ENCODE measurements at places on chromosomes 5 and 9.

DNA sequence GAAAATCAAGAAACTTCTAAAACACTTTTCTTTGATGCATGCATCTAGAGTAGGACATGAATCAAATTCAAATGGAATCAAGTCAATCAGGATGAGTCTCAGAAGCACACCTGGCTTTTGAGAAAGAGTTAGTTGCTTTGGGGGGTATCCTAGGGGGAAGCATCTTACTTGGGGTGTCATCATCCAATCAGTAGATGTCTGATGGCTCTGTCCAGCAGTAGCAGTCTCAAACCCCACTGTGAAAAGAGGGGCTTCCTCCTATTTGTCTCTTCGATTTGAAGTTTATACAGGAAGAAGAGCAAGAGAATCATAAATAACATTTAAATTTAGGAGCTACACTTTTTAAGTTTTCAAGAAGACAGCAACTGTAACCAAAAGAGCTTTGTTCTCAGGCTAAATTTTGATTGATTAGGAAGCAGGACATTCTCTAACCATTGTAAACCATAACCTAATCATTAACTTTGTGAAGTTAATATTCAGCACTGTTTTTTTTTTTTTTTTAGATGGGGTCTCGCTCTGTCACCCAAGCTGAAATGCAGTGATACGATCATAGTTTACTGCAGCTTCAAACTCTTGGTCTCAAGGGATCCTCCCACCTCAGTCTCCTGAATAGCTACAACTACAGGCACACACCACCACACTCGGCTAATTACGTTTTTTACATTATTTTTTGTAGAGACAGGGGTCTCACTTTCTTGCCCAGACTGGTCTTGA, 614.7 kb downstream of the CSNK1G3 start:
- DNase-seq: no peak

GRCh38 chr9:2593744-2594143, 27.8 kb upstream of the VLDLR start:
- DNase-seq: no peak

- no peak for DNase-seq
These were observed 357.6 kb downstream of the RAB3C start for GRCh38 chr5:58940446-58940845.

- no peak for DNase-seq
These were observed 116.9 kb downstream of the ARRDC3 start for GRCh38 chr5:91266184-91266705.

DNA sequence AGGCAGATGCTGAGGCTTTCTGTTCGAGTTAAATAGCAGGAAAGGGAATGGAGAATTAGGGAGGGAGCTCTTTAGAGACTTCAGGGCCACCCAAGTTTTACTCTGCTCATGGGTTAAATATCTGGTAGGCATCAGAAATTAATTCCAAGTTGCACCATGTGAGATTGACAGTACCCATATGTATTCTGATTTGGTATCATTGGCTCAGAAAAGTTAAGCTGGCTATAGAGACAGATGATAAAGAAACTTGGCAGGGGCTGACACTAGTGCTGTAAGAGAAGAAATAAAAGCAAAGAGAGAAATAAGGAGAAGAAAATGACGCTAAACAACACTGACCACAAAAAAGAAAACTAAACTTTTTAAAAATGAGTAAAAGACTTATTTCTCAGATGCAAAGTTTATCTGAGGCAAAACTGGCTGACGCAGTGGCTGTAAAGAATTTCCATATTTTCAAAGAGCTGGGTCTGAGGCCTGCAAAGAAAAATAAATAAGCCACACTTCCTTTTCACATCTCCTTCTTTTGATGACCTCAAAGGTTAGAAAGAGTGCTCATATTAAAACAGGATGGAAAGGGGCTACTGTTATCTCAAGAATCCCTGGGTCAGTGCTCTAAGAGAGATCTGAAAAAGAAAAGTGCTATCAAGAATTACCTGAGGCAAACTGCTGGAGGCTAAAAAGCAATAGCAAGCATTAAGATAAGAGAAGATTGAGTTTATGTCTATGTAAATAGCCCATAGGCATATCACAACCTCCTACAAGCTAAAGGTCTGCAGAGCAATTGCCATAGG, 399.0 kb upstream of the MEF2C start:
- DNase-seq: no peak

DNA sequence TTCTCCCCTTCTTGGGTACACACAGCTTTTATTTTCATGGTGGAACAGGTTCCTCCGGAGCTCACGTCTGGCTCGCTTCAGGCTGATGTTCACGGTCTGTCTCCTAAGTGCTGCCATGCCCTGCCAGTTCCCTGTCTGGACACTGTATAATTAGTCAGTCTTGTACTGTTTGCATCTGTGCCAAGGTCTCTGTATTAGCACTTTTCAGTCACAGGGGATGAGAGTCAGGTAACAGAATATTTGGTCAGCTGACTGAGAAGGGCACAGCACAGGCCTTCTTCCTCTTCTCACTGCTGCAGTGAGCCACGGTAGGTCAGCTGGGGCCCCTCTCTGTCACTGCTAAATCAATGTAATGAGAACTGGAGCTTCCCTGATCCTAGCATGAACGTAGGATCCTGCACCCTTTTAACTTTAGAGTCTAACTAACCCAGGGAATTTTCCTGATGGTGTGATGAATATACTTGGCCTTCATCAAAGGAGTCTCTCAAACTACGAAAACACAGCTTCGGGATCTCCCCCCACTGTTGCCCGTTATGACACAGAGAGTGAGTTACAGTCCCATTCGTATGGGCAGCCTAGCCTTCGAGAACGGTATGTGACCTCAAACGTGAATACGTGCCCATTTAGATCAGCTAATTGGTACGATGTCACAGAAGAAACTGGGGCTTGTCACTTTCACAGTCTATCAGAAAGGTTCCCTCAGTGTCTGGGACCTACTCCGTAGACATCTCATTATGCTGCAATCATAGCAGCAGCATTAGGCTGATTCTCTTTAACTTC, 354.1 kb upstream of the RFX3 start:
- DNase-seq: no peak

DNA sequence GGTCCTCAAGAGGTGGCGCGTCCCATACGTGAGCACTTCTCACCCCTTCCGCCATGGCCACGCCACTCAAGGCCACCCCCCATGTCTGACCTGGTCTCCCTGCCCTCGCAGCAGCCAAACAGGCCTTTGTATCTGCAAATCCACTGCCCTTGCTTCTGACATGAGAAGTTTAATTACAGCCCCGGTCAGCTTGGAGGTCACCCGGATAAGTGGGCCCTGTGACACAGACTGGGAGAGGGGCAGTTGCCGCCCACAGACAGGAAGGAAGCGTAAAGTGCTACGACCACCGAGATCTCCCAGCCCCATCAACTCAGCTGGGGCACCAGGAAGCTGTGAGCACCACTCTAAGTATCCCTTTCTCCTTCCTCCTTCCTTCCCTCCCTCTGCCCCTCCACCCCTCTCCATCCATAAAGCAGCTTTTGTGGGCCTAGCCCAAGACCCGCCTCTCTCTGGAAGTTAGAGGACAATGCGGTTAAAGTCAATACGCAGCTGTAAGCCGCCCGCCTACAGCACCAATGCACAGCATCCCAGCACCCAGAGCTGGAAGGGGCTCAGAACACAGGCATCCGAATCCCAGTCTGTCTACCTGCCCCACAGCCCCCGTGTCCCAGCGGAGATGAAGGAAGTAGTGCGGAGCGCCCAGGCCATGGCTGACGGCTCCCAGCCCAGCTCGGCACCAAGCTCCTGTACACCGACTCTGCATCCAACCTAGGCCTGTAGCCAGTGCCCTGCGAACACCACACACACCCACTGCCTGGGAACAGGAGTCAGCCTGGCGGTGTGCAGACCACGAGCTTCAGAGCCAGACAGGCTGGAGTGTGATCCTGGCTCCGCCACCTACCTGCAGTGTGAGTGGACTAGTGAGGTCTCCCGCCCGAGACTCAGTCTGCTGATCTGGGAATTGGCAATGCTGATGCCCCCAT, 44.8 kb upstream of the RNF130 start:
- no peak for DNase-seq

GRCh38 chr5:143248822-143249579, 154.5 kb downstream of the NR3C1 start:
- no peak for DNase-seq

DNA sequence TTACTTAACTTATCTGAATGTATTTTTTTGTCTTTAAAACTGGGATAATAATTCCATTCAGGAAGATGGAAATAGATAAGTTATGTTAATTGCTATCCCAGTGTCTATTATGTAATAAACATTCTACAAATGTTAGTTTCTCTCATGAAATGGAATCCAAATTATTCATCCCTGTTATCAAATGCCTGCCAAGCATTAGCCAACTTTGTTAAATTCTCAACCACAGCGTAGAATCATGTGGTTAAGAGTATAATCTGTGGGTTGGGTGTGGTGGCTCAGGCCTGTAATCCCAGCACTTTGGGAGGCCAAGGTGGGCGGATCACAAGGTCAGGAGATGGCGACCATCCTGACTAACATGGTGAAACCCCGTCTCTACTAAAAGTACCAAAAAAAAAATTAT, 912.9 kb upstream of the SEMA6A start:
- DNase-seq: no peak

DNA sequence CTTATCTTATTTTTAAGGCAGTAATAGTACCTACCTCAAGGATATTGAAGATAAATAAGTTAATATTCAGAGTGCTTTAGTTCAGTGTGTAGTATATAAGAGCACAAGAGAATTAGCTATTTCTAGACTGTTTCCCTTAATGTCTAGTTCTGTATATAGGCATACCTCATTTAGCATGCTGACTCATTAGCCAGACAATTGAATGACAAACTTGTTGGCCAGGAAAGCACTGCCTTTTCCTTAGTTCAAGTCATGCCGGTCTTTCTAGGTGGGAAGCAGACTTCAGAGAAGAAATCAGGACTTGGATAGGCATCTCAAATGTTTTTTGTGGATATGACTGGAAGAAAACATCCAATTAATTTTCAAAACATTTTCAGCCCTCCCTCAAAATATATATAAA, 3.2 kb upstream of the FBXO4 start:
- DNase-seq: no peak

DNA sequence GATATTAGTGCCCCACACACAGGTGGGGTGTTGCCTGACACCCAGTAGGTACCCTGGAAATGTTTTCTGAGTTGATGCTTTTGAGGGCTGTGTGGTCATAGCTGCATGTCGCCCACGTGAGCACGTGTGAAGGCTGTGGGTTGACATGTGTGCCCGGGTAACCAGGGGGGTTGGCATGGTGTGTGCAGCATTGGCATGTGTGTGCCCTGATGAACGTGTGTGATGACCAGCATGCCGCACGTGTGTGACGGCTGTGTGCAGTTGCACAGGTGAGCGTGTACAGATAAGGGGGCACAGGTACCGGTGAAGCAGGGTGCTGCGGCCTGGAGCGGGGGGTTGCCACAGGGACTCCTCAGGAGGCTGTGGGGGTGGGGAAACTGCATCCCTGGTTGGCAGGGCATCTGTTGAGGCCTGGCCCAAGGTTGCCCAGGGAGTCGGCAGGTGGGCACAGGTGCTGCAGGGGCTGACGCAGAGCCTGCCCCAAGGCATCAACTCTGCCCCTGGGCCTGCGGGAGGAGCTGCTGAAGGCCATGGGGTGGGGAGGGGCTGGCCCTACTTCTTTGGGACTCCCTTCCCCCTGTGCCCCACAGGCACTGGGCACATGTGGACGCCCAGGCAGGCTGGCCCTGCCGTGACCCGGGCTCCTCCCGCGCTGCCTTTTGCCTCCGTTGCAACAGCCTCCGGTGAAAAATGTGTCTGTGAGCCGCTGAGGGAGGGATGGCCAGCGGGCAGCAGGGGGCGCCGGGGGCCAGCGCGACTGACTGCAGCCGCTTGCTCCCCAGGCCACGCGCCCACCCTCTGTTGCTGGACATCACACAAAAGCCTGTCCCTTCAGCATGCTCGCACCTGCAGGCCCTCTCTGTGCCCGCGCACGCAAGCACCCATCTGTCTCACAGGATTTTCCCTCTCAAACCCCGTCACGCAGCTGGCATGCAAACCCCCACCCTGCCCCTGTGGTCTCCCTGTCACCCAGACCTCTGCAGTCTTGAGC, 2.2 kb downstream of the UNC5A start:
- no peak for DNase-seq

- no peak for DNase-seq
These were observed 135.9 kb upstream of the OTULINL start for GRCh38 chr5:14445576-14446290.

DNA sequence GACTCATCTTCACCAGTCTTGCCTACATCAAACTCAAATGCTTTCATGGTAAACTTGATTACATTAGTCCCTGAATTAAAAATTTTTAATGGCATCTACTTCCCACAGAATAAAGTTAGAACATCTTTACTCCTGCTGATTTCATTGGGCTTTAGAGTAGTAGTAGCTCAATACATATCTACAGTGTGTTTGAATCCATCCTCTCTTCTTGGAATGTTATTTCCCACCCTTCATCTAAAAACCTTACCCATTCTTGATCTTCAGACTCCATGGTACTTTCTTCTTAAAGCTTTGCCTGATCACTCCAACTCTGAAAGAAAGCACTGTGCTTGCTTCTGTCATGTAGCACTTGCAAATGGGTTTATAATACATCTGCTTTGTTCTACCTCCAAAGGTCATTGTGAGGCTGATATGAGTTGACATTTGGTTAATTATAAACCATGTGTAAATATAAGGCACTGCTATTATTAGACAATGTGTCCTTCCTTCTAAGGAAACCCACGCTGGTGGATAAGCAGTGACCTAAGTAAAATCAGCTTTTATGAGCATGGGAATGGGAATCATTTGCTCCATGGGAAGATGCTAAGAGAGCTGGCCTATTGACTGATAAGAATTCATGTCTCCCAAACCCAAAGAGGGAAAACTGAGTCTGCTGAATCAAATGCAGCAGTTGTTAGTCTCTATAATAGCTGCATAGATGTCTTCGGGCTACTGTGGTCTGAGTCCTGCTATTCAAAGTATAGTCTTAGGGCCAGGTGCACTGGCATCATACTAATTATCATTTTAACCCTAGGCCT, 7.5 kb upstream of the PRLR start:
- DNase-seq: no peak

- DNase-seq: no peak
These were observed 161.1 kb downstream of the EPB41L4A start for GRCh38 chr5:112257976-112258375.

DNA sequence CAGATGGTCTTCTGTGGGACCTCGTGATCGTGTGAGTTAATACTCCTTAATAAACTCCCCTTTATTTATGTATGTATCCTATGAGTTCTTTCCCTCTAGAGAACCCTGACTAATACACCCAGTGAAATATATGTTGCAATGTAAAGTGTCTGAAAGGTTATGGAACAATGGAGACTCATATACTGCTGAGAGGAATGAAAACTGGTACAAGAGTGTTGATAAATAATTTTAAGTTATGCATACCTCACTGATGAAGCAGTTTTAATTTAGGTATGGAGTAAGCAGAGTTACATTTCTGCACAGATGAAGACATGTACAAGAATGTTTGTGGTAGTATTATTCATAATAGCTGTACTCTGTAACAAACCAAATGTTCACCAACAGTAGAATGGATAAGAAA, 438.3 kb downstream of the TAF11L14 start:
- DNase-seq: no peak
